ENCODE measurements at places on chromosomes 5 and 9. TPM values are rescaled to one million over a fixed set of nuclear protein-coding genes. Genes with fewer than 3 reads are reported as not detected.

GRCh38 chr9:115594557-115594956 lies 476.6 kb upstream of the TNC start:
- no peak for DNase-seq

DNA sequence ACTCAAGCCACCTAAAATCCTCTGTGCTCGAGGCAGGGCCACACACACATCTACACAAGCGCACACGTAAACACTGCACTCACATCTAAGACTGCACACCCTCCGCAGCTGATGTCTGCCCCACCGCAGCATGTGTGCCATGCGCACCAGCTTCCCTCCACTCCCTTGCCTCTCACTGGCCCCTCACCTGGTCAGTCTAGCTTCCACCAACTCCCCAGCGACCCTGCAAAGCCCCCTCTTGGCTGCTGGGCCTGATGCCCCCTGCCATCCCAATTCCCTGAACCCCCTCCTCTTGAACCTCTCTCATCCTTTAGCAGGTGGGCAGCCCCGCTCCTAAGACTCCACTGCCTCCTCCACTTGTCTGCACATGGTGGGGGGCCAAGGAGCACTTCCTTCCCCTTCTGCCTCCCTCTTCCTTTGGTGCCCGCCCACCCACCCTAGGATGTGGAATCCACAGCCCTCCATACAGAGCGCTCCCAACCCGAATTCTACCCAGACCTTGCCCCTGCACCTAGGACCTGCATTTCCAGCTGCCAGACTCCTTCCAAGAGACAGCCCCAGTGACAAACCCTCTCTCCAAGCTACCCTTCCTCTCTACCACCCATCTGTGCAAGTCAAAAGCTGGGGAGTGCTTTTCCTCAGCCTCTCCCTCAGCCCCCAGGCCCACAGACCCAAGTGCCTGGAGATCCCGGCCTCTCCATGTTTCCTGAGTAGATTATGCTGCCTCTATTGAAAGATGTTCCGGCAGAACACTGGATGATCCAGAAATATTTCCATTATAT lies 23.9 kb downstream of the ADAMTS2 start:
- DNase-seq, result no peak

Gene PCDHB13
- 6.2 TPM for total RNA-seq

Gene PAEP
- total RNA-seq, result not detected

Measured in uterus (tissue), 4 donors.